ENCODE measurements at places on chromosomes 3 and 15. TPM values are rescaled to one million over a fixed set of nuclear protein-coding genes. Genes with fewer than 3 reads are reported as not detected.

Gene CAND2
- 1.5 TPM for total RNA-seq

Gene DISP2
- 0.21 TPM for total RNA-seq

Gene IL17RC
- total RNA-seq = 19.5 TPM

Gene SH2D7
- not detected for total RNA-seq

GRCh38 chr15:36886191-36886590 is 214.2 kb downstream of the MEIS2 start:
- no peak for DNase-seq
- H3K36me3 ChIP-seq = no peaks in the 10 kb centered on the region
- no peaks in the 10 kb centered on the region for H3K4me1 ChIP-seq
- no peak overlapping the region for H3K4me3 ChIP-seq

DNA sequence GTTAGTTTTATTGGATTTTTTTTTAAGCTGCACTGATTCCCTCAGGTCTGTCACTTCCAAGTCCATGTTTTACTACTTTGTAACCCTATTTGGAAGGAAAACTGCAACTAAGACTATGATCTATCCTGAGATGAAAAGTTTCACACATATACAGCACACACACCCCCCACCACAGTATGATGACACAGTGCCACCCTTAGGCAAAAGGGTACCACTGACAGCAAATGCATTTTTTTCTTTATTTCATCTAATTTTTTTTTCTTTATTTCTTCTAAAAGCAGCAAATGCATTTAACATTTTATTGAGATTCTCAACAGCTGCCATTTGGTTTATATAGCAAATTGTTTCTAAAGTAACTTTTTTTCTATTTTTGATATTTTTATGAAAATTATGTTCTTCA is 21.2 kb downstream of the NGRN start:
- H3K36me3 ChIP-seq = no peaks in the 10 kb centered on the region
- no peak for DNase-seq
- H3K27me3 ChIP-seq = no peaks in the 10 kb centered on the region
- H3K4me3 ChIP-seq = no peak overlapping the region
- H3K27ac ChIP-seq = no peak overlapping the region
- H3K4me1 ChIP-seq = no peaks in the 10 kb centered on the region

DNA sequence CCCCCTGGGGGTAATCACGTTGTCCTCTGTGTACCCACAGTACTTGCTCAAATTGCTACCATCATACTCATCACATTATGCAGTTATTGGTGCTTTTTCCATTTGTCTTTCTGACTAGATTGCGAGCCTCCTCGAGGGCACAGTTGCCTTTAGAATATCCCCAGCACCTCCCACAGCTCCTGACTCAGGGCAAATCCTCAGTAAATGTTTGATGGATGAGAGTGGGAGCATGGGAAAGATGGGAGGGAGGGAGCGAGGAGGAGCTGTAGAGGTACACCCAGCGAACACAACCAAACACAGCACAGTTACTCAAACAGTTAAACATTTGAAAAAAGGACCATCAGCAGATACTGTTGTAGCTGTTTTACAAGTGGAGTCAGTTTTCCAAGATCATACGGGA is 27.9 kb downstream of the SIDT1 start:
- no peaks in the 10 kb centered on the region for H3K27me3 ChIP-seq
- peaks cover 10% of the 10 kb centered on the region for H3K4me1 ChIP-seq
- H3K36me3 ChIP-seq = no peaks in the 10 kb centered on the region
- H3K27ac ChIP-seq = no peak overlapping the region
- no peak for DNase-seq

DNA sequence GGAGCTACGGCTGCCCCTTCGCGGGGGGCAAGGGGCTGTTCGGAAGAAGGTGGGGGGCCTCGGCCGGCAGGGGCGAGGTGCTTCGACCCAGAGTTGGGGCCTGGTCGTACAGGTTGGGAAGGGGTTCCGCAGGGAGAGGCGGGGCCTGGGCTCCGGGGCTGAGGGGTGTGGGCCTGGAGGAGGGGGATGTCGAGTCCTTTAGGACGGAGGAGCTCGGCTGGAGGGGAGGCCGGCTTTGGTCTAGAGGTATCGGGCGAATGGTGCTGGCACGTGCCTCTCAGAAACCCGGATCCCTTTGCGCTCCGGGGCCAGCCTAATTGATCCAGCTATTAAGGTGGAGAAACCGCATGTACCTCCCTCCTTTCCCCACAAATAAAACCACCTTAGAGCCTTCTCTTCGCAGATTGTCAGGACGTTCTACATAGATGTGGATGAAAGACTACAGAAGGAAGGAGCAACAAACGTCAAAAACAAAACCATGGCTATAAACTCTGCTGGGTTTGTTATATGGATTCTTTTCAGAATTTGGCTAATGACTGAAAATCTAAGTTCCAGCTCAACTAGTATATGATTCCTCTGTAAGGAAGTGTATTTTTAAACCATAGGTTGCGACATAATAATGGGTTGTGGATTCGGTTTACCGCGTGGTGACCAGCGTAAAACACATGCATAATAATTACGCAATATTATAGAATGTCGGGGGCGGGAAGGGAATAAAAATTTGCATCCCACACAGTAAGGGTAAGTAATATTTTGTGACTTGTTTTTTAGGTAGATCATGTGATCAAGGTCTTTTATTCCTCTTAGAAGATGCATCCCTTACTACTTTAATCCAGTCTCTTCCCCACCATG is 644 bp upstream of the NGLY1 start:
- peak overlapping the region; percentile 92 for H3K4me3 ChIP-seq
- no peaks in the 10 kb centered on the region for H3K27me3 ChIP-seq
- no peak overlapping the region for H3K27ac ChIP-seq
- DNase-seq = peak; percentile 46

DNA sequence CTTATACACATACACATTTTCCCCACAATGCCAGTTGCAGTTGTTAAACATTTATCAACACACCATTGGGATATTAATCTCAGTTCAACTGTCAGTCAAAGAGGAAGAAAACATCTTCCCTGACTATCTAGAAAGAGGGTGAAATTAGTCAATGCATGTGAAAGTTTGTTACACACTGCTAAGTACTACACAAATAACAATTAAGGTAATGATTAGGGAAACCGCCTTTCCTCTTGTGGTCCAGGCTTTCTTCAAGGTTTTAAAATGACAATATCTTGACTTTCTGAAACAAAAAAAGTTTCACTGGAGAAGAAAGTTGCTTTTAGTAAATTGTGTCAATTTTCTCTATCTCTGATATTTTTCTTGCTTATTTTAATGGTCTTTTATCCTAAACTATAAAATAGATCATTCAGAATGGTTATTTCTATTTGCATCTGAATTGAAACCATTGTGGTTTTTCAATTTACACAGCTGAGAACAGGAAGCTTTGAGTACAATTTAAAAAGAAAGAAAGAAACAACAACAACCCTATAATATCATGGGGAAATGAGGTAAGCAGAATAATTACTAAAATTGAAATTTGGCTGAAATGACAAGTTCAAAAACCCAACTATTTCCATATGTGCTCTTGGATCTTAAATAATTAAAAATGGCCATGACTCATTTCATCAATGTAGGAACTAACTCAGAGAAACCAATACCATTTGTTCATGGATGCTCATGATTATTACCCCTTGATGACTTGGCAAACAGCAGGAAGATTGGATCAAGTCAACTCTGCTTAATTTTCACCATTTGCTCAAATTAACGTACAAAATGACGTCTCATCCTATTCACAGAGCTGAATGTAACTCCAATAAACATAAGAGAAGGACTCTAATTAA is 31.7 kb downstream of the GPR149 start:
- no peak overlapping the region for H3K27ac ChIP-seq
- H3K36me3 ChIP-seq = no peaks in the 10 kb centered on the region
- DNase-seq = no peak
- no peaks in the 10 kb centered on the region for H3K4me1 ChIP-seq

- H3K27ac ChIP-seq = peak overlapping the region; percentile 15
- H3K4me3 ChIP-seq = no peak overlapping the region
- H3K27me3 ChIP-seq = no peaks in the 10 kb centered on the region
- no peak for DNase-seq
- H3K36me3 ChIP-seq = 0 out of 2 replicates have a peak, but pooled peaks cover 4% of the 10 kb centered on the region
- peaks cover 40% of the 10 kb centered on the region for H3K4me1 ChIP-seq
Measured at GRCh38 chr15:74415966-74416916, 17.5 kb downstream of the SEMA7A start.

DNA sequence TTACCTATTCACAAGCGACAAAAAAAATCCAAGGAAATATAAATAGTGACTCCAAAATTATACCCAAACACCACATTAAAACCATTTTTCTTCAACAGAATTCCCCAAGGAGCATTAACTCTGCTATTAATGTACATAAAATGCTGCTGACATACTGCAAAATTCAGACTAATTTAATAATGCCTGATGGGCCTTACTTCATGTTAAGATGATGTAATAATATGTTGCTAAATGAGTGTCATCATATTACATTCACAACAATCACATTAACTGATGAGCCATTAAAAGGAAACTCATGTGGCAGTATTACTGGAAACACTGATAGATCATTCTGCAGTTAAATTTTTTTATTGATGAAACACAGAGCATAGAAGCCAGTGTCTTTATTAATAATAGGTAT is 204.9 kb upstream of the CGNL1 start:
- DNase-seq = no peak
- H3K4me3 ChIP-seq = no peak overlapping the region
- peaks cover 21% of the 10 kb centered on the region for H3K4me1 ChIP-seq
- H3K27me3 ChIP-seq = no peaks in the 10 kb centered on the region
- no peak overlapping the region for H3K27ac ChIP-seq

DNA sequence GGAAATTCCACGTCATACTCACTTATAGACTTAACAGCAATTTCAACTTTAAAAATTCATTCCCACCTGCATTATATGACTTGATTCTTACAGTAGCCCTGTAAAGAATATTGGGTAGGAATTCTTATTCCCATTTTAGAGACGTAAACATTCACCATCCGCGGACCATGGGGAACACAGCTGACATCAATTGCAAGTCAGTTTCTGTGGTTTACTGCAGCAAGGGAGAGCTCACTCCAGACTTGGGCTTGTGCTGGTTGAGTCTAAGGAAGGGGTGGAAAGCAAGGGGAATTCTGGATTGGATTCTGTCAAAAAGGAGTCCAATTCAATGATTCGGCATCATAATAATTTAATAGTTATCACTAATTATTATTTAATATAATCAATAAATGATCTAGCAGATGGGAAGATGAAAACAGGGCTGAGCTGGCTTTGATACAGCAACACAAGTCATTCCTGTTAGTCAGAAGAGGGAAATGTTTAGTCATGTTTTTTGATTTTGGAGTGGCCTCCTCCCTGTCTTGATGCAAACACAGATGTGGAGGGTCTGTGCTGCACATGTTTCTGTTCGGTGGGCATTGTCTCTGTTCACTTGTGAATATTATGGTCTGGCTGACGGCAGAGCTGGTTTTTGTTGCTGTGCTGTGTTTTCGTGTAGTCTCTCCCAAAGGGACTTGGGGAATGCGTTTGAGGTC is 9.7 kb downstream of the LIPC start:
- H3K36me3 ChIP-seq = no peaks in the 10 kb centered on the region
- H3K27me3 ChIP-seq = no peaks in the 10 kb centered on the region
- H3K4me1 ChIP-seq = peaks cover 70% of the 10 kb centered on the region
- peak; percentile 79 for DNase-seq
- H3K27ac ChIP-seq = peak overlapping the region; percentile 85

DNA sequence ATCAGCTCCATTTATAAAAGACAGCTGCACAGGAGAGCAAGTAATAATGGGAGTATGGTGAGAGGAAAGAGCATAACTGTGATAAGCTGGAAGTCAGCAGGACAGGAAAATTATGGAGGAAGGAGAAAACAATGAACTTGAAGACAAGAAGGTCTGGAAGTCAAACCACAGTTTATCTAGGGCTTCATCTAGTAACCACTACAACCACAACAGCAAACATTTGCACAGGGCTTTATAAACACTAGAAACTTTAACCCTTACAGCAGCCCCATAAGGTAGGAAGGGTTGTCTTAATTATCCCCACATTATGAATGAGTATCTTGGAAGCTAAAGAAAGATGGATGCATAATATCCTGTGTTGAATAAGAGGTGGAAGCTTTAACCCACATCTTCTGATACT is 820.8 kb downstream of the IGSF11 start:
- no peaks in the 10 kb centered on the region for H3K36me3 ChIP-seq
- no peaks in the 10 kb centered on the region for H3K27me3 ChIP-seq
- H3K27ac ChIP-seq = no peak overlapping the region
- no peak for DNase-seq
- H3K4me1 ChIP-seq = no peaks in the 10 kb centered on the region

GRCh38 chr3:102205647-102206046 is 229.2 kb upstream of the ZPLD1 start:
- no peak overlapping the region for H3K4me3 ChIP-seq
- H3K27me3 ChIP-seq = no peaks in the 10 kb centered on the region
- H3K4me1 ChIP-seq = peaks cover 4% of the 10 kb centered on the region
- no peak for DNase-seq
- no peaks in the 10 kb centered on the region for H3K36me3 ChIP-seq

DNA sequence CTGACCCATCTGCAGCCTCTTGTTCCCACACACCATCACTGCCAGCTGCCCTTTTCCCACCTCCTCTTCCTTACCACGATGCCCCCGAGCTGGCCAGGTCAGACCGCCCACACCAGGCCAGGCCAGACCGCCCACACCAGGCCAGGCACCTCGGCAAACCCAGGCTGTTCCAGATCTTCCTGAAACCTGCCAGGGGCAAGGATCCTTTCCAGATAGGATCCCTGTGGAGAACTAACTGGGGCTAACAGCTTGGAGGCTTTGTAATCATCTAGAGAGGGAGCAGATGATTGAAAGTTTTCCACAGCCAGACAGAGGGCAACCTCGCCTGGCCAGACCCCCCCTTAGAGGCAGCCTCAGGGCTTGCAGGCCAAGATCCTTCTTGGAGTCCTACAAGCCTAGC is 287.3 kb upstream of the TLE3 start:
- H3K27ac ChIP-seq = no peak overlapping the region
- no peaks in the 10 kb centered on the region for H3K36me3 ChIP-seq
- H3K4me1 ChIP-seq = no peaks in the 10 kb centered on the region

DNA sequence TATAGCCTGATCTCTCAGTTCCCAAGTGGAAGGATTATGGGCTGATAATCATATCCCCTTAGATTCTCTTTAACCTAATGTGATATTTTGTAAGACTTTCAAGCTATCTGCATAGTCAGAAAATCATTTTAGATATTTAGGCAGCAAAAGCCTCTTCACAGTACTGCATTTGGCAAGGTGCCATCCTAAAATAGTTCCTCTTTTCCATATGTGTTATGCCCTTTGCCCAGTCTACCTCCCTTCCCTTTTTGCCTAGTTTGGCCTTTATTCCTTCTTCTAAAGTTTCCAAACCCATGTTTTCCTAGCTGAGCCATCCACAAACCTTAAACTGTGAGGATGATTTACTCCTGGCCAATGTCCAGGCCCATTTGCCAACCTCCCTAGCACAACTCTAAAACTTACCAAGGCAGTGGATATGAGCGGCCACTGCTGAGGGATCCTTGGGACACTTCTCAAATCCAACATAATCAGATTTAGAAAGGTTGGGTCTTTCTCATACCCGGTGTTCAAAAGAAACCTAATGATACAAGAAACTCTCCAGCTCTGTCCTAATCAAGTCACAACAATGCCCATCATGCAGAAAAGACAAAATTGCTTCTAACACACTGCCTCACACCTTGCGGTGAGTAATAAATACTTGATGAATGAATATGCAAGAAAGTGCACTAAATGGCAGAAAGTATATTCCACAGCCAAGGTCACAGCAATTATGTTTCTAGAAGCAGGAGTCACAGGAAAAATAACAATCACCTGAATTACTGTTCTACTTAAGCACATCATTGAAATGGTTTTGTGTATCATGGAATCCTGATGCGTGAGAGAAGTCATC is 493.9 kb downstream of the NLGN1 start:
- H3K36me3 ChIP-seq = no peaks in the 10 kb centered on the region
- no peak overlapping the region for H3K27ac ChIP-seq
- no peak for DNase-seq
